GM10248 (cell line): ENCODE measurements at places on chromosomes 16 and 17.
A peak's percentile ranks its signal among the peaks of the same experiment; 100 is the strongest.

- no peak for DNase-seq
Observed at GRCh38 chr16:52309446-52310416, 237.2 kb downstream of the TOX3 start.

DNA sequence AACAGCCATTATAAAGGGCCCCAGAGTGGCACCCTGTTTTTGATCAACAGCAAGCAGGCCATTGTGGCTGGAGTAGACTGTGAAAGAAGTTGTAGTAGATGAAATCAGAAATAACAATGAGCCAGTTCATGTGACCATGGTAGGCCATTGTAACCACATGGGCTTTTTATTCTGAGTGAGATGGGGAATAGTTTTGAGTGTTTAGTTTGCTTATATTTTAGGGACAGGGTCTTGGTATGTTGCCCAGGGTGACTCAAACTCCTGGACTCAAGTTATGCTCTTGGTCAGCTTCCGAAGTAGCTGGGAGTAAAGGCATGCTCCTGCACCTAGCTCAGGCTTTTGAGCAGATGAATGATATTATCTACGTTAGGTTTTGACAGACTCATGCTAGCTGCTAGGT, 12.0 kb downstream of the CBFB start:
- DNase-seq, result no peak

DNA sequence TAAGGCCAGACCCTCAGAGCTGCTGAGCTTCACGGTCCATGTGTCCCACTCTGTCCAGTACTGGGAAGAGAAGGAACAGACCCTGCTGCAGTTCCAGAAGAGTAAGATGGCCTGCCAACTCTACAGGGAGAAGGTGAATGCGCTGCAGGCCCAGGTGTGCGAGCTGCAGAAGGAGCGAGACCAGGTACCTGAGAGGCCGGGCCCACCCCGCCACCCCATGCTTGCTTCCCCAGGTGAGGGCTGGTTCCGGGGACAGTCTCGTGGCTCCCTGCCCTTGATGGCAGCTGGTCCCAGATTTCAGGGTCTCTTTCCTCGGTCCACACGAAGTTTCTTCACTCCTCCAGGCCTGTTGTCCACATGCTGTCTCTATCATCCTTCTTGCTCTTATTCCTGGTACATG, 20.9 kb downstream of the CARD14 start:
- no peak for DNase-seq

DNA sequence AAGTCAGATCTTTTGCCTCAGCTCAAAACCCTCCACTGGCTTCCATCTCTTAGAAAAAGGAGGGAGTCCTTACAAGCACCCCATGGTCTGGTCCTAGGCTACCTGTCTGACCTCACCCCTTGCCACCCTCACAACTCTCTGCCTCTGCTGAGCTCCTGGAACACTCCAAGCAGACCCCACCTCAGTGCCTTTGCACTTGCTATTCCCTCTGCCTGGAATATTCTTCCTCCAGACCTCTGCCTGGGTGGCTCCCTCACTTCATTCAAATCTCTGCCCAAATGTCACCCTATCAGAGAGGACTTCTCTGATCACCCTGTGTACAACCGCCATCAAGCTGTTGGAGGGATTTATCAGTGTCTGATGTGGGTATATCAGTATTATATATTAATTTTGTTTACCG, 37.4 kb downstream of the PMFBP1 start:
- DNase-seq, result no peak

DNA sequence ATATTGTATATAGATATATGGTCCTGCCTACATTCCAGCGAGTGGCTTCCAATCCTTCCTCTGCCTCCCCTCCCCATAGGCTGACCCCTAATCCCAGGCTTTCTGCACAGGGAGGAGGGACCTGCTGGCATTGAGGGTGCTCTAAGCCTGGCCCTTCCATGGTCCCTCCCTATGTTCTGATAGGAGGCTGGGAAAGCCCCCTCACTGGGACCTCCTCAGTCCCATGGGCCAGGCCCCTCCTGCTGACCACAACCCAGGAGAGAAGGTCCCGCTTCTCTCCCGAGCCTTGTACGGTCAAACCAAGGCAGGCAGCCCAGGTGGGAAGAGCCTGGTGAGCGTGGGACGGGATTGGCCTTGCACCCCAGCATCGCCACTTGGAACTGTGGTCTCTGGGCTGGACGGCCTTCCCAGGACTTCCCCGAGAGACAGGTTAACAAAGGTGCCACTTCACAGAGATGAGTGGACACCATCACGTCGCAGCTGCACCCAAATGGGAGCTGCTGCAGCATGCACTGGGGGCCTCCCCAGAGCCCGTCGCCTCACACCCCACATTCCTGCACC, 859 bp downstream of the ALDH3A1 start:
- no peak for DNase-seq

DNA sequence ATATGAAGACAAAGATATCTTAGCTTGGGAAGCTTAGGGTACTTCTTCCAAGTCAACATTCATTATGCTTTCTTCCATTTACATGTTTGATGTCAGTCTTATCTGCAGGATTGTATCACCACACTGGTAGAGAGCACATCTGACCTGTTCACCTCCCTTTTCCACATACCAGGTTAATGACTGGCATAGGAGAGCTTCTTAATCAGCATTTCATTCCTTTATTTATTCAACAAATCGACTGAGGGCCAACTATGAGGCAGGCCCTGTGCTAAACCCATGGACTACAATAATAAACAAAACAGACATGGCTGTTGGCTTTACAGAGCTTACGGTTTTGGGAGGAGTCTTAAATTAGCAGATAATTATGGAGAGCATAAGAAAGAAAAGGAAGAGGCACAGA, 378.1 kb upstream of the CDH11 start:
- no peak for DNase-seq

DNA sequence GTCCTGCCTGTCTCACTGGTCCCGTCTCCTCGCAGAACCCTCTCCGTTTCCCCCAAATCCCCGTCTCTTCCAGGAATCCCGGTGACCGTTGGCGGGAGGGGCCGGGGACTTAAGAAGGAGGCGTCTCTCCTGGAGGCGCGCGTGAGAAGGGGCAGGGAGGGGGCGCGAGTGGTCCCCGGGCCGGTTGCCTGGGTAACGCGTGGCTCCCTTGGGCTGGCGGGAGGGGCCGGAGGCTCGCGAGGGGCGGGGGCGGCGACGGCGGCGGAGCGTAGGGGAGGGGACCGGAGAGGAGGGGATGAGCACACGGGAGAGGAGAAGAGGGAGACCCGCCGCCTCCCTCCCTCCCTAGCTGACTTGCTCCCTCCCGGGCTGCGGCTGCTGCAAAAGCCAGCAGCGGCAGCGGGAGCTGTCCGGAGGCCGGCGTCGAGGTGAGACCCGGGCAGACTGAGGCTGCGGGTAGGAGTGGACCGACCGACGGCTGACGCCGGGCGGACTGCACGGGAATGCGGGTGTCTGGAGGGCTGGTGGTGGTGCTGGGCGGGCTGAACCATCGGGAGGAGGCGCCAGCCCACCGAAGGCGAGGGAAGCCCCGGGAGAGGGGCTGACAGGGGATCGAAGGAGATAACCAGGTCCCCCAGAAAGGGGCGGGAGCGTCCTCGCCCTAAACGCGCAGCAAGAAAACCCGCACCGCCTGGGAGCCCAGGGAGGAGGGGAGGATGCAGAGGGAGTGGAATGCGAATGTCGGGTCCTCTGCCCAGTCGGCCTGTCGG, at the start of gene PRRT2:
TSS of gene PRRT2 (plus strand) at position 298 of the 770 bp plus-strand sequence. CDS start 862 bp downstream, outside the sequence.
- peak; percentile 51 for DNase-seq

GRCh38 chr17:37081287-37081686, 132.5 kb downstream of the AATF start:
- no peak for DNase-seq

GRCh38 chr17:36679815-36680467, 78.6 kb downstream of the MRM1 start:
- no peak for DNase-seq

GRCh38 chr16:57475711-57476339, 10.5 kb downstream of the DOK4 start:
- peak; percentile 89 for DNase-seq

GRCh38 chr16:20300312-20301097, 26.8 kb downstream of the GP2 start:
- DNase-seq, result peak; percentile 69
